ENCODE measurements at places on chromosomes 4 and X. TPM values are rescaled to one million over a fixed set of nuclear protein-coding genes. Genes with fewer than 3 reads are reported as not detected.

Gene P2RY8
- polyA plus RNA-seq, result 1.0 TPM

Gene HADH
- 111 TPM for polyA plus RNA-seq

- DNase-seq, result no peak
Observed at GRCh38 chrX:10099411-10099810, 57.4 kb upstream of the CLCN4 start.

Gene IL21
- not detected for polyA plus RNA-seq

DNA sequence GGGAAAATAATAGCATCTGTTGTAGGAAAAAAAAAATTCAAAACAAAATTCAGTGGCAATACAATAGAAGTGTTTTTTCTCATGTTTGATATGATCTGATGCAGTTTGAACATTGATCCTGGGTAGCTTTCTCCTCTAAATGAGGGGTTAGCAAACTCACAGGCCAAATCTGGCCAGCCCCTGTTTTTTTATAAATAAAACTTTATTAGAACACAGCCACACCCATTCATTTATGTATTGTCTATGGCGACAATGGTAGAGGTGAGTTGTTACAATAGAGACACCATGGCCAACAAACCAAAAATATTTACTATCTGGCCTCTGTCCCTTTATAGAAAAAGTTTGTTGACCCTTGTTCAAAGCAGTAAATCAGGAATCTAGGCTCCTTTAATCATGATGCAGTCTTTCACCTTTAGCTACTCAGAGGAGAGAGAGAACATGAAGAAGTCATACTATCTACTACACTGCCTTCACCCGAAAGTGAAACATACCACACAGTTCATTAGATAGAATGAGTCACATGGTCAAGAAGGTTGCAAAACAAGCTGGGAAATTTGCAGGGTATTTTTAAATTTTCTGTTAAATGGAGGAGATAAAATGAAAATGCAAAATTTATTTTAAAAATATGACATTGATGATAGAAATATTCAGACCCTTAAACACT, 186.6 kb upstream of the MAOA start:
- no peak for DNase-seq

Gene RHOH
- polyA plus RNA-seq, result 0.27 TPM

GRCh38 chr4:28686618-28687017, 1826.0 kb downstream of the STIM2 start:
- no peak for DNase-seq

Gene STARD8
- polyA plus RNA-seq, result 16.3 TPM

Gene CXorf49
- not detected for polyA plus RNA-seq

Gene SLC6A8
- polyA plus RNA-seq, result 34.9 TPM

GRCh38 chr4:88195328-88196012, 37.0 kb upstream of the ABCG2 start:
- DNase-seq, result no peak

GRCh38 chr4:147351083-147351787, 129.7 kb upstream of the EDNRA start:
- no peak for DNase-seq

- DNase-seq, result no peak
Observed at GRCh38 chr4:53596901-53597300, 5.6 kb upstream of the LNX1 start.

DNA sequence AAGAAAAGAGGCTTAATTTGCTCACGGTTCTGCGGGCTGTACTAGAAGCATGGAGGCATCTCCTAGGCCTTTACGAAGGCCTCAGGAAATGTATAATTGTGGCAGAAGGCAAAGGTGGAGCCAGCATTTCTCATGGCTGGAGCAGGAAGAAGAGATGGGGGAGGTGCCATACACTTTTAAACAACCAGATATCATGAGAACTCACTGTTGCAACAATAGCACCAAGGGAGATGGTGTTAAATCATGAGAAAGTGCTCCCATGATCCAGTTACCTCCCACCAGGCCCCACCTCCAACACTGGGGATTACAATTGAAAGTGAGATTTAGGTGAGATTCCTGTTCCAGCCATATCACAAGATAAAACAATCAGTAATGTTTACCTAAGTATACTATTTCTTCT, 45.5 kb downstream of the MTHFD2L start:
- DNase-seq, result no peak

Gene C1QTNF7
- 2.8 TPM for polyA plus RNA-seq

DNA sequence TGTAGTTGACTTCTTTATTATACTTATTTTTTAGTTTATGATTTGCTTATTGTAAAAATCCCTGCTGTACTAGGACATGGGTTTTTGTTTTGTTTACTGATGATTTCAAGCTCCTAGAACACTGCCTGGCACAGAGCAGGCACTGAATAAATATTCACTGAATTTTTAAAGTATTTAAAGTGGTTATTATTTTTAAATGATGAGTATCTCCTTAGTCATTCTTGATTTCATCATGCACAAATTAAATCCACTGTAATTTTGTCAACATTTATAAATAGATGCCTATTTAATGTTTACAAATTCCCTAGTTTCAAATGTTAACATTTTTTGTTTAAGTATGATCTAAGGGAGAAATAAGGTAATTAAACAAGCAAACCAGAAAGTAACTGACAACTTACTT, 367.9 kb upstream of the SLIT2 start:
- DNase-seq, result no peak

Gene NWD2
- 0.06 TPM for polyA plus RNA-seq

GRCh38 chr4:122139139-122139538, 13.0 kb upstream of the BLTP1 start:
- no peak for DNase-seq

GRCh38 chr4:84680956-84681355, 98.0 kb downstream of the CDS1 start:
- DNase-seq, result no peak

- no peak for DNase-seq
Observed at GRCh38 chr4:140426610-140427105, 790 bp downstream of the CLGN start.

Data from muscle of back (tissue), 13 donors.